ENCODE measurements at places on chromosomes 5 and 9. TPM values are rescaled to one million over a fixed set of nuclear protein-coding genes. Genes with fewer than 3 reads are reported as not detected.

- DNase-seq, result no peak
Measured at GRCh38 chr5:5165541-5166002, 25.4 kb downstream of the ADAMTS16 start.

GRCh38 chr5:55892479-55892878 lies 41.3 kb downstream of the IL31RA start:
- DNase-seq, result no peak

Gene GRM6
- not detected for total RNA-seq

GRCh38 chr5:131242728-131243255 lies 21.1 kb upstream of the CDC42SE2 start:
- DNase-seq, result no peak

GRCh38 chr5:137847687-137848086 lies 20.0 kb upstream of the MYOT start:
- DNase-seq, result no peak
